ENCODE measurements at places on chromosomes 11 and 22.

- peak; percentile 35 for DNase-seq
These were observed 4.0 kb downstream of the TRIM6 start for GRCh38 chr11:5600374-5600851.

DNA sequence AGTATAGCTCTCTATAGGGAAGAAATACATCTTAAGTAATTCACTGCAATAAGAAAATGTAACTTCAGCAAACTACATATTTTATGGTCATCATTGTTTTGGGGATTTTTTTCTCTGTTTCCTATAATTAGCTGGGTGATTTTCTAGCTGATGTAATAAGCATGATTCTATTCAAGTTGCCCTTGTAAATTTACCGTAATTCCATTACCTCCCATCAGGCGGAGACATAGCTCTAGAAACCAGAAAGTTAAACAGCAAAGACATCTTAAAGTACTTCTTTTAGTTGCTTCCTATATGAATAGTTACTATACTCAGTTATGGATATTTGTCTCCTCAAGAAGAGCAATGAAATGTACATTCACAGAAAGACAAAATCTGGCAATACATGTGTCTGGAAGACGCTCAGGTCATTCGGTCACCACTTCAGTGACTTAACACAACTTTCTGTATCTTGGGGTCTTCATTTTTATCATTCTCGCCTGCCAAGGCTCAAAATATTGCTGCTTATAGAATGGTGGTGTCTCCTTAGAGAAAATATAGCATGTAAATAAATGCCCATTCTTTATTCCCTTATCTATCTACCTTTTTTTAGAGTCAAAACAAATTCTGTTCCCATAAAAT, 239.9 kb upstream of the ZC3H12C start:
- no peak for DNase-seq

DNA sequence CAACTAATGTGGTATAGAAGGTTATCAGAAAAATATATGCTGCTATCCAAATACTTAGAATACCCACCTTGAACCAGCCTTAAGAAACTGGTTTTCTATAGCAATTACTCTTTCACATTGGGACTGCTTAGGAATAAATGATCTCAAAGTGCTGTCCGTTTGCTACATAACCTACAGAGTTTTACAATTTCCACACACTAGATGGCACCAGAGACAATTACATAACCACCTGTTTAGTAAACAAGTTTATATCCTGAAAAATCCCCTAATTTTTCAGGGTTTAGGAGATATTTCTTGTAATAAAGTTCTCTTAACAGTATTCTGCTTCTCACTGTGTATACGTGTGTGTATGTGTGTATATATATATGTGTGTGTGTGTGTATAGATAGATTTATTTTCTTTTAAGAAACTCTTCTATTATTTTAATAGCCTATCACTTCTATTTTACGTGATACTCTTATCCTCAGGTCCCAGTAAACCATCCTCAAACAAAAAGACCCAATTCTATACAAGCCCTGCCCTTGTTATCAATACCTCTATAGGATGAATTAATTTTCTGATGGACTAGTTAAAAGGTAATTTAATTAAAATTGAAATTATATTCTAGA, 6.7 kb upstream of the OR5I1 start:
- DNase-seq, result no peak

GRCh38 chr11:6094186-6094585, 13.3 kb upstream of the OR56B4 start:
- no peak for DNase-seq

DNA sequence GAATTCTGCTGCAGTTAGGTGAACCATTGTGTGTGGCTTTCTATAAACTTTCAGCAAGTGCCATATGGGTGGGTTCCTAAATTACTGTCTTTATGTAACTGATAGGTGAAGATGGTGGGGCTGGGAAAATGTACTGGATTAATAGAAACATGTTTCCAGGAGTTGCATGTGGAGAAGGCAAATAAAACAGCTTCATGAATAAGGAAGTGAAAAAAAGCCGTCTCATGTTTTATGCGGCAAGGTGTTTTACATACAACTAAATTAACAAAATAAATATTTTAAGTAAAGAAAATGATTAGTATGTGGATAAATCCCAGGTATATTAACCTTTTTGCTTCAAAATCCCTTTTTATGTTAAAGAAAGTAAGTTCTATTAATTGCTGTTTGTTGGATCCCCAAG, 67.2 kb downstream of the EXT2 start:
- DNase-seq, result no peak

- no peak for DNase-seq
These were observed 1.6 kb downstream of the NR1H3 start for GRCh38 chr11:47259232-47259977.

DNA sequence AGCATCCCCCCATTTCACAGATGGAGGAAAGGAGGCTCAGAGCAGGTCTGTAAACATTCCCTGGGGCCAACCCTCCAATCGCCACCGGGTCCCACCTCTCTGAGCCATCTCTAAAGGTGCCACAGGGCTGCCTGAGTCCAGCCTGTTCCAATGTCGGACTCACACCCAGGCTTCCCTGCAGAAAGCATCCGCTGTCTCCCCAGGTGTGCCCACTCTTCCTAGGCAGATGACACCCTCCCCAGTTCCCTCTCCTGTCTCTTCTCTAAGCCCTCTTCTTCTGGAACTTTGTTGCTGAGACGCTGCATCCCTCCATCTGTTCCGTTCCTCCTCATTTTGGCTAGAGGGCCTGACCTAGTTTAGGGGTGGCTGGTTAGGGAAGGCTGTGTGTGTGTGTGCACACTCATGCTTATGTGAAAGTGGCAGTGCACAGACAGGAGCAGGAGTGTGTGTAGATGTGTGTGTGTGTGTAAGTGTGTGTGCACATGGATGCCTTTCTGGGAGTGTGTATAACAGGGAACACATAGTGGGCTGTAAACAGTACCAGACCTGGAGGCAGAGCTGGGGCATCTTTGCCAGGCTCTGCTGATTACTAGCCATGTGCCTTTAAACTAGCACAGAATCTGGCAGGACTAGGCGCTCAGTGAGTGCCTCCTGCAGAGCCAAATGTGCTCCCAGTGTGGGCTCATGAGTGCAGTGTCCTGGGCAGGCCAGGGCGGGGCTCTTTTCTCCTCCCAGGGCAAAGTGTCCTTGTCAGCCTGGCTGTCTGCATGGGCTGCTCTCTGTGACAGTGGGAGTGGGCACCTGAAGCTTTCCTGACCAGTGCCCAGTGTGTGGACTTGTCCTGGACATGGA, 77.3 kb upstream of the NECTIN1 start:
- DNase-seq, result no peak

All from GM12892 (cell line).